ENCODE measurements at places on chromosomes 13 and 19.

- DNase-seq: peak; percentile 13
These were observed 27.2 kb downstream of the DOCK9 start for GRCh38 chr13:98950705-98951104.

GRCh38 chr13:24361113-24361512 is 51.7 kb downstream of the C1QTNF9 start:
- no peak for DNase-seq

DNA sequence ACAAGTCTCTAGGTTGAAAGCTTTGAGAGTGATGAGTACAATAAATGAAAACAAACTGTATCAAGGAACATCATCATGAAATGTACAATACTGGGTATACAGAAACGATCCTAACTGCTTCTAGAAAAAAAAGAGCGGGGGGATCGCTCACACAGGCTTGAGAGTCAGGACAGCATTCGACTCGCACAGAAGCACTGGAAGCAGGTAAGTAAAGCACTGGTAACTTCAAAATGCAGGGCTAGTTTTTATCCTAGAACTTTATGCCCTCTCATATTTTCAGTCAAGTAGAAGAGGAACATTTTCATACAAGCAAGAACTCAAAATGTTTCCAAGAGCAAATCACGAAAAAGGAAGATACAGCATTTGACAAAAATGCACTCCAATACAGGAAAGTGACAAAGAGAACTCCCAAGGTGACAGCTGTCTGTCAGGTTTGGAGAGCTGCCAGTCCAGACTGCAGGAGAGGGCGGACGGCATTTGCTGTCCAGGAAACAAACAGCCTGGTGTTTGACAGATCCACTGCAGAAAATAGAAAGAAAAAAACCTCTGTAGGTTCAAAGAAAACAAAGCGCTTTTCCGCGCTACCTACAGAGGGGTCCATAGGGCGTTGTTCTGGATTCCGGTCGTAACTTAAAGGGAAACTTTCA is 58.2 kb upstream of the XPO4 start:
- DNase-seq: no peak

GRCh38 chr13:105446197-105446596 is 1089.3 kb downstream of the EFNB2 start:
- no peak for DNase-seq

DNA sequence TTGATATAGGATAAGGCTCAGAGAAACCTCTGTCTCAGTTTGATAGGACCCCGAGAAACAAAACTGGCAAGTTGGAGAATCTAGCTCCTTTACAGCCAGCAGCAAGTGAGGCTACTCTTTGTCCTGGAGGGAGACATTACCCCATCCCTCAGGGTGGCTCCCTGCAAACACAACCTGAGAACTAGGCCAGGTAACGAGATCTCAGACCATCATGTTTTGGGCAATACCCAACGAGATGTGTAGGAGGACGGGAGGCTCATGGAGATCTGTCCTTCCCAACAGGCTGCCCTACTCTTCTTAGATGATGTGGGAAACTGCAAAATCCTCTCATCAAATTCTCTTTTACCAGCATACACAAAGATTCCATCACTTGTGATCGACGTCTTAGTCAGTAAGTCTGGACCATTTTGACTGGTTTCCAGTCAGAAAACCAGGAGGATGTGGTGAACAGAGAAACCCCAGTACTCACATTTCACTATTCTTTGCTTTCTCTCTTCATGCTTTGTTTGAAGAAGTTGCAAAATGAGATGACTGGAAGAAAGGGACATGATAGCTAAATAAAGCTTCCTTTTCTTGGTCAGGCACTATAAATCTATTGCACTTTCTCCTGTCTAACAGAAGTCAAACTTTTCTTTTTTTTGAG is 6.0 kb upstream of the CTU1 start:
- DNase-seq: no peak

- DNase-seq: no peak
These were observed 21.6 kb downstream of the GPR183 start for GRCh38 chr13:99285432-99286182.

DNA sequence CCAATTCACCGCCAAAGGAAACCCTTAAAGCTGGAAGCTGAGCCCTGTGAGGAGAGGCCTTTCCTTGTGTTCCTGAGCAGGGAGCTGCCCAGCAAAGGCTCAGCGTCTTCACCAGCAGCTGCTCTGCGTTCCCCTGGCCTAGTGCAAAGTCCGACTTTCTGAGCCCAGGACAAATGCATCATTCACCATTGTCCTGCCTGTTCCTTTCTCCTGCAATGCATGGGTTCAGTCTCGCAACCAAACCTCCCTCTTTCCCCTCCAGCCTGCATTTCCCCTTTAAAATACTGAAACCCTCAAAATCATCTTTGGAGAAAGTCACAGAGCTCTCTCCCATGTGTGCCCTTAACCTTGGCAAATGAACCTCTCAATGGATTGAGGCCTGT is 12.9 kb upstream of the TMEM255B start:
- DNase-seq: peak; percentile 44

DNA sequence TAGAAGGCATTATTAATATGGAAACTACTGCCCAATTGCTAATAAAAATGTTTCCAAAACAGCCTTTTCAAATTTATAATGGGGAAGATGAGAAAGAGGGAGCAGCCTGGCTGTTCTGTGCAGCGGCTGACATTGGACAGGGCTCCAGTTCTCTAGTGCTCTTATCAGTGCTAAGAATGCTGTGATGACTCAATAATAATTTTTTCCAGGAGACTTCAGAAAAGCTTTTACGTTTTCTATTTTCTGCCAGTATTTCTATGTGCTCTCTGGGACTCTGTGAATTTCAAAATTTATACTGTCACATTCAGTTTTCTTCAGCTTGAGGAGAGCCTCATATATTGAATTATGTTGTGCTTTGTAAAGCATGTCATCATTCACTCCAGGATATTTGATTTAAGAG is 209.6 kb downstream of the VWA8 start:
- DNase-seq: no peak

DNA sequence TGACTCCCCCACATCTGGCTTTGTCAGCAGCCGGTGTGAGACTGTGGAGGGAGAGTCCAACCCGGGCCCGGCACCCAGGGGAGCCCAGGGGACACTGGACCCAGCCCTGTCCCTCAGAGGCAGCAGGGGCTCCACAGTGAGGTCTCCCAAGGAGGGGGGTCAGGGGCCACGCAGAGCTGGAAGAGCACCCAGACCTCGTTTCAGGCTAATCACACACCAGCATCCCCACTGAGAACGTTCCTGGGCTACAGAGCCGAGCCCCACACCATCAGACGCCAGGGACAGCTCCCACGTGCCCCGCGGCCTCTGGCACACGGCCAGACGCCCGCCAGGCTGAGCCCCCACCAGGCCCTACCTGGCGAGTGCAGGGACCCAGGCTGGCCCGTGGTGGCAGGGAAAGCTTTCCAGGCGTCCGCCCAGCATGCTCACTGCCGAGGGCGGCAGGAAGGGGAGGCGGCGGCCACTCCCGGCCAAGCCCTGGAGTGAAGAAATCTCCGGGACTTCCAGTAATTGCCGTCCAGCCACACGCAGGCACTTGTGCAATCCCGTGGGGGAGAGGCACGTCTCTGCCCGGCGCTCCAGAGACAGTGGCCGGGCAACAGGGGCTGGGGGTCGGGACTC is 19.2 kb downstream of the SBNO2 start:
- DNase-seq: no peak

DNA sequence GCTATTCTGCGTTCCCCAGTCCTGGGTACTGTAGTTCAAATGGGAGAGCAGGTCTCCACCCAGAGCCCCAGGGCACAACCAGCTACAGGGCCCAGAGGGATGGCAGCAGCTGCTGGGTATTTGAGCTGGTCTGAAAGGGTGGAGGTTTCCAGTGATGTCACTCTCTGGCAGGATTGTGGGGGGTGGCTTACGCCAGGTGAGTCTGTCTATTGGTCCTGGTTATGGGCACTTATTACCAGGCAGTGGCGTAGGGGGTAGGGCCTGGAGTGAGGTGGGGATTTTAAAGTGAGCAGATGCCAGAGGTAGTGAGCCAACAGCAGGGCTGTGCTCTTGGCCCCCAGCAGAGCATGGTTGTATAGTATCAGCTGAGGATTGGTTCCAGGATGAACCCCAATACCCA is 6.2 kb downstream of the RPS19 start:
- no peak for DNase-seq

DNA sequence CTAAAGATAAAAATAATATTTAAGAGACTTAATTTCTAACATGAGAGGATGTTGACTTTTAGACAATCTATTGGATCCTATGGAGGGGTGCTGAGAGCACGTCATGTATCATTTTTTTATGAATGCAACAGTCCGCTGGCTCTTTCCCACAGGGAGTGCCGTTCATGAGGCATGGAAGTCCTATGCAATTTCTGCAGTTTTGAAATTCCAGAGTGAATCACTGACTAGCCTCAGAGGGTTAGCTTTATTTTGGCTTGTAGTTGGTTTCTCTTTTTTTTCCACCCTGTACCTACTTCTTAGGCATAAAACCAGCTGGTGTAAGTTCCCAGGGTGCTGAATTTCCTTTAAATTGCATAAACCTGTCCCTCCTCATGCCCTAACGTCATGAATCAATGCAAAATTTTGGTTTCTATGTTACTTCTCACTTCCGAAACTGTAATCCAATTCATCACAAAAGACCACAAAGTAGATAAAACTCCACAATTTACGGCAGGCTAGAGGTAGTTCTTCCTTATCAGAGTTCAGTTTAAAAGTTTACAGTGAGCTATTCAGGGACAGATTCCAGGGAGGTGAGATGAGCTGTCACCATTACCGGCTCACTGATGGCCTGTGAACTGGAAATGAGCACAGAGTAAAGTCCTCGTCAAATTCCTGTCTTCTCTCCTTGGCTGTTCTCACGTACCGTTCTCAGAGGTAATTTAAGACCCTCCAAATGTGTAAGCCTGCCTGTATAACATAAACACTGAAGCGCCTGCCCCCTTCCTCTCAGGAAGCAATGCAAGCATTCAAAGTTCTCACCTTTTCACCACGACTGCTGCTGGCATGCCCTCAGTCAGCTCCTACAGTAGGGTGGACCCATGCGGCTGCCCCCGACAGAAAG is 216.6 kb upstream of the SLC10A2 start:
- no peak for DNase-seq

- DNase-seq: no peak
These were observed 677 bp downstream of the TGDS start for GRCh38 chr13:94595001-94595949.

DNA sequence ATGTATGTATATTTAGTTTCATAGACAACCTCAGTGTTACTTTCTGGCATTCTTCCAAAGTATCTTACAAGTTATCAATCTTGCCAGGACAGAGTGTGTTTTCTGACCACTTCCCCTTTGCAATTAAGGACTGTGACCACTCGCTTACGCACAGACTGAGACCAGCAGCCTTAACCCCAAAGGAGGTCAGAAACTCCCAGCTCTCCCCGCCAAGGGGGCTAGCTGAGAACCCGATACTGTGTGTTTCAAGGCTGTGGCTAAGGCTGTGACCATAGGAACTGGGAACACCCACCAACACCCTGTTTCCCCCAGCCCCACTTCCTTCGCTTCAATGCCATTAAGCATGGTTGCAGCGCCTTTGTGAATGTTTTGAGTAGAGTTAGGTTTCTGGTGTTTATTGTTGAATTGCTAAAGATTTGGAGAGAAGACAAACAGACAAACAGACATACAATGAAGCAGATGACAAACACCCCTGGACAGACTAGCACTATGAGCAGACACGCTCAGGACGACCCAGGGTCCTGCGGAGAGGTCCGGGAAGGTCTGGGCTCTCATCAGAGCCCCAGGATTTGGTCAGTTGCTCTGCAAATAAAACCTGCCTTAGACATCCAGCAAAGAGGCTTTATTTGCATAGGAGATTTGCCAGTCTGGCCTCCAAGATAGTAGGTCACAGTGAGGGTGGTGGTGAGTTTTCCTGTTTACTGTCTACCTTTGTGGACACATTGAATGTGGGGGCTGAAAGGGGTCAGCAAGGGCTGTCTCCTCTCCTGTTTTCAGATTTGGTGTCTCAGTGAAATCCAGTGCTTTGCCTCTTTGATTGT is 25.0 kb upstream of the TNFSF11 start:
- no peak for DNase-seq

- peak; percentile 48 for DNase-seq
These were observed 872 bp downstream of the HOMER3 start for GRCh38 chr19:18939922-18940768.

DNA sequence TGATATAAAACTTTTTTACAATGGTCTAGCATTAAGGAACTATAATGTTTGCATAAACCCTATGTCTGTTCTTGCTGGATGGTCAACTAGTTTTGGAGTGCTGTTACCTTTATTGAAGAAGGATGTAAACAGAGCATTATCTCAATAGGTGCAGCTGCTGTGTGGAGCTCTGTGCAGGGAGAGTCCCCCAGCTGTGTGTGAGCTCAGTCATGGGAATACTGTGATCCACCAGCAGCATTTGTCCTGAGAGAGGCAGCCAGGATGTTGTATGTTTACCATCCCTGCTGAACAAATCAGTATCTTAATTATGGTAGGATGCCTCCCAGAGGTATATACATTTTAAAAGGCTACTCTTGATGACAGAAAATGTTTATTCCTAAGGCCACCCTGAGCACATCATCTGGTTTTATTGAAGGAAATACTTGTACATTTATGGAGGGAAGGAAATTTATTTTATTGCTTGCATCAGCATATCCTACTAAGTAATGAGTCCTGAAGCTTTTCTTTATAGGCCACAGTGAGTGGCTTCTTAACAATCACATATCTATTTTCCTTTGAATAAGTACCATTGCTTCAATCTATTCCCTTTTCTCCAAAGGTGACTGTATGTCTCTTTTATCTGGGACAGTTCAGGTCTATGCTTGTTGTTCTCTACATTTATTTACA is 11.7 kb downstream of the RAP2A start:
- no peak for DNase-seq

DNA sequence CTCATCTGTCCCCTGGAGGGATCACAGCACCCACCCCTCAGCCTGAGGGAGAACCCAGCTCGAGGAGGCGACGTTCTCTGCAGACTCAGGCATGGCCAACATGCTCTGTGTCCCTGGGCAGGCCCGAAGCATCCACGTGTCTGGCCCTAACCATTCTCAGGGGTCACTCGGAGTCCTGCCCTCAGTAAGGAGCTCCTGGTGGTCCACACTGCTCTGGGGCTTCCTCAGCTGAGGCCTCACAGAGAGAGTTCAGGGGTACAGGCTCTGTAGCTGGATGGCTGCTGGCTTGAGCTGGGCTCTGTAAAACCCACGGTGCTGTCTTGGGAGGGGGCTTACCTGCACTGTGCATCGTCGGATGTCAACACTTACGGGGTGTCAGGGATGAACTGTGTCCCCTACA is 4.4 kb upstream of the SIGLEC8 start:
- no peak for DNase-seq

- DNase-seq: no peak
These were observed 44.6 kb upstream of the GRTP1 start for GRCh38 chr13:113408562-113408961.

GRCh38 chr13:77384999-77385398 is 58.1 kb upstream of the MYCBP2 start:
- no peak for DNase-seq

GRCh38 chr19:2246801-2247361 is 2.2 kb upstream of the AMH start:
- no peak for DNase-seq

GRCh38 chr19:13981021-13981420 is 25.1 kb downstream of the RFX1 start:
- no peak for DNase-seq

GRCh38 chr19:40177286-40178070 is 13.7 kb upstream of the MAP3K10 start:
- no peak for DNase-seq

All from retina (tissue), 1 donor.